ENCODE measurements at places on chromosomes 13 and 19.

DNA sequence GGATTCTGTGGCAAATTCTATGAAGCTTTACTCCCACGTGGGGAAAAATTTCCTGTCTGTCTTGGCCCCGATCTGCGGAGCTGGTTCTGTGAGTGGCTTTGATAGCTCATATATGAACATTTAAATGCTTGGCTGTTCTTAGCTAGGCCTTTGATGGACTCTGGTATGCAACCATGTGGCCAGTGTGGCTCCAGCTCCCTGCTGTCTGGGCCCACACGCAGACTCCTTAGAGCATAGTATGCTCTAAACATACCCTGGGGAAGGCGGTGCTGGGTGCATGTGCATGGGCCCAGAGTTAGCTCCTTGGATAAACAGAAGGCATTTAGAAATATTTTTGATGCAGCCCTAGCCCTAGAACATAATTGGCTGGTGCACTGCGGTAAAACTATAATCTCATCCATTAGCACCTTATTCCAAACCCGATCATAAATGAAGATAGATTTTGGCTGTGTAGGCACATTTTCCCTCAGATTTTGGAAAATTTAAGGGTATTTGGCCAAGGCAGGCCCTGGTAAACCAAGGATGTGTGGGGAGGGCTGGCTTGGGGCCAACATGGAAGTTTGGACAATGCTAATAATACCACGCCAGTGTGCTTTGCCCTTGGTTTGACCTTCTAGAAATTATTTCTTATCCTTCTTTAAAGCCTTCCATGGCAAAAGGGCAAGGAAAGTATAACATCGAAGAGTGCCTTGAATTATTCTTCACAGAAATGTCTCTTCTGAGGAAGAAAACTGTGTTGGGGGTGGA, 153.5 kb downstream of the LMO7 start:
- DNase-seq: no peak

GRCh38 chr13:113297370-113298042, 467 bp downstream of the LAMP1 start:
- no peak for DNase-seq

- peak; percentile 80 for DNase-seq
Observed at GRCh38 chr19:35269438-35270117, 816 bp downstream of the USF2 start.

DNA sequence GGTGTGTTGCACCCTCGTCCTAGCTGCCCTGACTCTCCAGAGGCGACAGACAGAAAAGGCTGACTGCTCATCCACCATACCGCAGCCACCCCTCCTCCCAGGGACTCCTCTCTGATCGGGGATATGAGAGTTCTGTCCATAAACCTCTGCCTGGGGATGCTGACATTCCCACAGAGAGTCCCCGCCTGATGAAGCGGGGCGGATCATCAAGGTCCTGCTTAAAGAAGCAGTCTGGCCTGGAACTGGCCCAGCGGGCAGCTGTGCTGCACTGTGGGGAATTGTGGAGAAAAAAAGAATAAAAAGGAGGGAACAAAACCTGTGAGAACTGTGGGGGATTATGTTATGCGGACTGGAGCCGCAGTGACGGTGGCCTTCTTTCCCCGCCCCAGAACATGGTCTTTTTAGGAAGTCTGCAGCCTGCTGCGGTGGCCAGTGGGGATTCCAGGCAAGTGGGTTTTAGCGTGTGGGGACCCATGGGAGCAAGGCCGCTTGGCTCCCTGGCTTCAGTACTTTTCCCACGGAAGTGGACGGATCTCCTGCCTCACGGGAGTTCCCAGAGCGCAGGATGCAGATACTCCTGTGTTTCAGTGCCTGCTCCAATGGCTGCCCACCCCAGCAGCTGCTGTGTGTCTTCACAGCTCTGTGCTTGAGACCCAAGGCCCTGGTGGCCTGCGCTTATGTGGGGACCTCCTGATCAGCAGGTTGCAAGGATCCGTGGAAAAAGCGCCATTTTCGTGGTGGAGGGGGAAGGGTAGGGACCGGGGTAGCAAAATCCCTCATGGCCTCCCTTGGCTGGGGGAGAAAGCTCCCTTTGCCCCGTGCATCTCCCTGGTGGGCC, 1456.2 kb upstream of the SLC10A2 start:
- no peak for DNase-seq

DNA sequence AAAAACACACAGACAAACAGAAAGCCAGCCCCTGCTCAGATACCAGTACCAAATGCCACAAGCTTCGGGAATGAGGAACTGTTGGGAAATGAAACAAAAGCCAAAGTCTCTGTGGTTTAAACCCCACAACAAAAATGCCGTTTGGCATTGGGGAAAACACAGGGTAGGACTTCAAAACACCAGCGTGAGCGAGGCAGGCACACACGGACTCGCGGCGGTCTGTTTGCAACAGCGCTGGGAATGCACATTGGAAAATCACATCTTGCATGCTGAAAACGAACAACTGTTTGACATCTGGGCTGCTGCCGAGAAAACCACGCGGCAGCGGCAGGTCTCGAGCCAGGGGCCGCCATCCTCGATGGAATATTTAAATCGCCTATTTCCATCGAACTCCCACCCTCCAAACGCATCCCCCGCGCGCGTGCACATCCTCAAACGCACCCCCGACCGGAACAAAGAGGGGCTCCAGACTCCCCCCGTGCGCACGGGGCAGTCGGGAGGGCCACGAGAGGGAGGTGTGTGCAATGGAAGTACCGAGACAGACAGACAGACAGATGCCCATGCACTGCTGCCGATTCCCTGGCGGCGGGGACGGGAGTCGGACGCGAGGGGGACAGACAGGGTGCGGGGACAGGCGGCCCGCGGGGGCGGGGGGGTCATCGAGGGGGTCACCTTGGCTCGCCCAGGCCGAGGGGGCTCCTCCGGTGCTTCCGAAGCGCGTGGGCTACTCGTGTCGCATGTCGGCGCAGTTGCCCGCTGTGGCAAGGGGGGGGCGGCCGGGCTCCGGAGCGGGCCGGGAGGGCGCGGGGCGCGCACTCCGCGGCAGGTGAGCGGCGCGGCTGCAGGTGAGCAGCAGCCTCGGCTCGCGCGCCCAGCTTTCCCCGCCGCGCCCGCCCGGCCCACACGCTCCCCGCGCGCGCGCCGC, at the start of gene GPR12:
TSS of gene GPR12 (minus strand) at position 880 of the 925 bp plus-strand sequence. CDS start 959 bp downstream, outside the sequence.
- peak; percentile 19 for DNase-seq

DNA sequence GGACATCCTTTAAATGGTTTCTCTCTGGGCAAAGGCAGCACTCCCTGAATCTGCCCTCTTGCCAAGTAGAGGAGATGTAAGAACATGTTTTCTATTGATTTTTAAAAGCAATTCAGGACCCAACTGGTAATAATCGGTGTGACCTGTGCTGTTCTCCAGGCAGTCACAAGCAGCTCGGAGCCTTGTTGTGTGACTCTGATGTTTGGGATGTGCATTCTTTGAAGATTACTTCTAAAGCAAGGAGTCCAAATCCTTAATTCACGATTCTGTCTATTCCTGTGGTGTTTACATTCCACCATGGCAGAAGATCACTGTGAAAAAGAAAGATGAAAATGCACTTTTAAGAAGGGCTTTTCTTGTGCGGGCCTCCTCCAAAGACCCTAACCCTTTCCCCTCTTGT, 122.3 kb upstream of the ZNF536 start:
- no peak for DNase-seq
